NCI-H2227 treated with DMSO at 0.1 percent for 48 hours (cell line): ENCODE measurements at places on chromosomes 3 and 15.

GRCh38 chr15:47908950-47909670 lies 191.8 kb downstream of the SEMA6D start:
- no peak for DNase-seq

DNA sequence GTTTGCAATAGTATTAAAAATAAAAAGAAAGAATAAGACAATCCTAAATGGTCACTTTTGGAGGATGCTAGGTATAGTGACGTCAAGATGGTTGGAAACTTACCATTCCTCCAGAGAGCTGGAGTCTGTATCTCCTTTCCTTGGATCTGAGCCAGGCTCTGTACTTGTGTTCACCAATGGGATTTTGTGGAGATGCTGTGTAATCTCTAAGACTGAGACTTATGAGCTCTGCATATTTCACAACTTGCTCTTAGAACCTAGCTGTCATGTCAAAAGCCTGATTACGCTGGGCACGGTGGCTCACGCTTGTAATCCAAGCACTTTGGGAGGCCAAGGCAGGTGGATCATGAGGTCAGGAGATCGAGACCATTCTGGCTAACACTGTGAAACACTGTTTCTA lies 126.8 kb upstream of the CLSTN2 start:
- no peak for DNase-seq

DNA sequence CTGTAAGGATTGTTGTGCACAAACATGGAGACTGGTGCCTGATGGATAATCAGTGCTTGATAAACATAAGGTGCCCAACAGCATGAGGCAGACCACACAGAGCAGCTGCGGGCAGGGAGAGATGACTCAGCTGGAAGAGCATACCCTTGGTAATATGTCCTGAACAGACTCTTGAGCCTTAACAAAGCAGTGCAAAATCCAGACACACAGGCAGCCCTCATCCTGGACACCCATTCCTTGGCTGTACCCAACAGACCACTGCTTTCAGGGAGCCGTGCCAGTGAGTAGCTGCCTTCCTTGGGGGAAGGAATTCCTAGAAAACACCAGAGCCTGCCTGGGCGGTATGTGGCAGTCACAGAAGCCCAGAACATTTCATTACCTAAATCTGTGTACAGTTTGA lies 156.2 kb downstream of the CLSTN2 start:
- no peak for DNase-seq

DNA sequence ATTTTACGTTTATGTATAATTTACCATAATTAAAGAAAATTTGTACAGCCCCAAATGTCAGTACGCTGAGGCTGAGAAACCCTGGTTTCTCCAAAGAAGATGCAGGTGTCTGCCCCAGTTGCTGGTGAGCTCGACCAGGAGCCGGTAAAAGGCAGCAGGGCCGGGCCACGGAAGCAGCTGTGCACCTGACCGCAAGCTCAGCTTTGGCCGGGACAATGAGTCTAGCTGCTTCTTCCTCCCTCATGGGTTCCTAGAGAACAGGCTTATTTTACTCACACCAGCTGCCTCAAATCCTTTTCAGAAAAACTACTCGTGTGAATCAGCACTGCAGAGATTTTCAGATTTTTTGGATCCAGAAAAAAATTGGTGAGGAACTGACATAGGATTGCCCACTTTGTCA lies 18.0 kb upstream of the ZXDC start:
- no peak for DNase-seq

DNA sequence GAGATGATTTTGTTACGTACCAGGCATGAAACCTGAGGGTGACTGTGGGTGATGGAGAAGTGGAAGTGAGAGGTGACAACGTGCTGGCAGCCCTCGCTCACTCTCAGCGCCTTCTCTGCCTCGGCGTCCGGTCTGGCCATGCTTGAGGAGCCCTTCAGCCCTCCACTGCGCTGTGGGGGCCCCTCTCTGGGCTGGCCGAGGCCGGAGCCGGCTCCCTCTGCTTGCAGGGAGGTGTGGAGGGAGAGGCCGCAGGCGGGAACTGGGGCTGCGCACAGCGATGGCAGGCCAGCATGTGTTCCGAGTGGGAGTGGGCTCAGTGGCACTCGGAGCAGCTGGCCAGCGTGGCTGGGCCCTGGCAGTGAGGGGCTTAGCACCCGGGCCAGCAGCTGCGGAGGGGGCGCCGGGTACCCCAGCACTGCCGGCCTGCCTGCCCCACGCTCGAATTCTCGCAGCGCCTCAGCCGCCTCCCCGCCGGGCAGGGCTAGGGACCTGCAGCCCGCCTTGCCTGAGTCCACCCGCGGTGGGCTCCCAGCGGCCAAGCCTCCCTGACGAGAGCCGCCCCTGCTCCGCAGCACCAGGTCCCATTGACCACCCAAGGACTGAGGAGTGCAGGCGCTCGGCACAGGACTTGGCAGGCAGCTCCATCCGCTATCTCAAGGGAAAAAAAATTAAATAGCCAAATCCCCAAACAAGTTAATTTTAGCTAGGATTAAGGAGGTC lies 29.7 kb upstream of the MYRIP start:
- DNase-seq: no peak

DNA sequence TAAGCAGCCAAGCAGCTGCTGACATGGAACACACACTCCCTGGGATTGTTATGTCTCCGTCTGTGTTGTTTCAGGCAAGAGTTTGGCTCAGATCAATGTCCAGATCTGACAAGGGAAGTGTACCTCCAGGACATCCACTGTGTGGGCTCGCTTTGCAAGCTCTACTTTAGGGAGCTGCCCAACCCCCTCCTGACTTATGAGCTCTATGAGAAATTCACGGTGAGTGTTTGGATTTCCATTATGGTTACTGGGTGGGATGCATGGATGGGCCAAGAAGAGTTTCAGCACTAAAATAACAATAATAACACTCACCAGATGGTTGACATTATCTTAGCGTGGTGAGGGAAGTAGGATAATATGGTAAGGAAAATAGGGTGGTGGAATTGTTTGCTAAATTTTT lies 74.1 kb downstream of the ARHGAP31 start:
- no peak for DNase-seq

DNA sequence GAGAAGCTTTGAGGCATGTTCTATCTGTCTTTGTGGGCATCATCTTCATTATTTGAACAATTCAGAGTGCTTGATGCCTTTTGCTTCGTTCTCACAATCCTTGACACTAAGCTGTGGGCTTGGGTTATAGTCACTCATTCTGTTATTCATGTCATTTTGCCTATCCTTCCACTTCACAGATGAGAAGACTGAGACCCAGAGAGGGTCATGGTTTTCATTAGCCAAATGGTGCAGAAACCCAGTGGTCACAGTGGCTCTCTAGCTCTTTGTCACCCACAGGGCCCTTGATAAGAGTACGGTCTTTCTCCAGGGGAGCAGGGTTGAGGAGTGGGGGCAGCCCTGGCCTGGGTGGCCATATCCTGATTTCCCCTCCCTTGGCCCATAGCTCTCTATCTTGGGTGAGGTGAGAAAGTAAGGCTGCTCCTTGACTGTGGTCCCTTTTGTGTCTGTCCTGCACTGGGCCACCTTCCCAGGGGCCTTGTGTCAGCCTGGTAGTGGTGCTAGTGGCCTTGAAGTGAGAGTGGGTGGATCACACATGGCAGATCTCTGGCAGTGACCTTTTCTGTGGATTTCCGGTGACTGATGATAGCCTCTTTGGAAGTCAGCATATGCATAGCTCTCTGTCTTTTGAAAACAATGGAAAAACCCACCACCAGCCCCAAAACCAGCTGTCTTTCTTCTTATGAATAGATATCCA lies 130.1 kb downstream of the IGF1R start:
- DNase-seq: no peak

DNA sequence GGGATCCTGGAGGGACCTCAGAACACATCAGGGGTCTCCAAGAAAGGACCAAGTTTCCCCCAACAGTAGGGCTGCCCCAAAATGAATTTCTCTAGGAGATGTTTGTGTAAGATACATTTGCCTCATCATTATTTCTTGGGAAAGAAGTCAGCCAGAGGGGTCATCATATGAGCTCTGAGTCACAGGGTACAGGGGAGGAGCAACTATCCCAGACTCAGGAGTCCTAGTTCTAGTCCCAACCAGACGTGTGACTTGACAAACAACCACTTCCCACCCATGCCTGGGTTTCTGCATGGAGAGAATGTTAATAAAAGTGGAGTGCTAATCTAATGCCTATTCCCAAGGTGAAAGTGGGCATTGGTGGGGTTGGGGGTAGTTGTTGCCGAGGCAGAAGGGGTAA lies 144.1 kb downstream of the ALDH1A2 start:
- DNase-seq: no peak

GRCh38 chr3:100081986-100082692 lies 32.2 kb downstream of the FILIP1L start:
- no peak for DNase-seq

- no peak for DNase-seq
Observed at GRCh38 chr3:83224101-83224868, 1462.8 kb upstream of the GBE1 start.

DNA sequence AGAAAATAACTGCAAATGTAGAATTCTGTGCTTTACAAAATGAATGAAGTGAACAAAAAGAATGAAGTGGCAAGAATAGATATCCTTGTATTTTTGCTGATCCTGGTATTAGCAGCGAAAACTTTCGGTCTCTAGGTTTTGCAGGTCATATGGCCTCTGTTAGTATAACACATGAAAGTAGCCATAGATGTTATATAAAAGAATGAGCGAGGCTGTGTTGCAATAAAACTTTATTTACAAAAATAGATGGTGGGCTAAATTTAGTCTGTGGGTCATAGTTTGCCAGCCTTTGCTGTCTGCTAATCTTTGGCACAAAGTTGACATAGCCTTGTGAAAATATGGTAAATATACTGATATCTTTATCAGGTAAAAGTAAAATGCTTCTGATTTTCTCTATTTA lies 35.2 kb downstream of the SEC22A start:
- DNase-seq: no peak

DNA sequence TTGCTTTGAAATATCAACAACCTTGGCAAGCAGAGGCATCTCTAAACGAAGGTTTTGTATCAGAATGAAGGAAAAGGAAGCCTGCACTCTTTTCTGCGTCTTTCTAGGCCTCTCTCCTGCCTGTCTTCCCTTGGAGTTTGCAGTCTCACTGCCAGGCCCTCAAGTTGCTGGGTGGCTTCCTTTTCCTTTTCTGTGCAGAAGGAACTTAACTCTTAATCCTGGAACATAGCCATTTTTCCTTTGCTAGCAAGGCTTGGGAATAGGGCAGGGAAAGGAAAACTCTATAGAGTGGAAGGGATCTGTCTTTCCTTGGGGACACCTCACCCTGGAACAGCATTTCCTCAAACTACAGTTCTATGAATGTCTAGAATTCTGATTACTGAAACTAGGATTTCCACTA lies 32.8 kb downstream of the TLNRD1 start:
- DNase-seq: no peak

- peak; percentile 19 for DNase-seq
Observed at GRCh38 chr15:25437777-25438600, 835 bp downstream of the UBE3A start.

- DNase-seq: no peak
Observed at GRCh38 chr3:46996689-46997452, 17.4 kb downstream of the NBEAL2 start.

- no peak for DNase-seq
Observed at GRCh38 chr15:75063338-75063737, 39.9 kb downstream of the PPCDC start.

DNA sequence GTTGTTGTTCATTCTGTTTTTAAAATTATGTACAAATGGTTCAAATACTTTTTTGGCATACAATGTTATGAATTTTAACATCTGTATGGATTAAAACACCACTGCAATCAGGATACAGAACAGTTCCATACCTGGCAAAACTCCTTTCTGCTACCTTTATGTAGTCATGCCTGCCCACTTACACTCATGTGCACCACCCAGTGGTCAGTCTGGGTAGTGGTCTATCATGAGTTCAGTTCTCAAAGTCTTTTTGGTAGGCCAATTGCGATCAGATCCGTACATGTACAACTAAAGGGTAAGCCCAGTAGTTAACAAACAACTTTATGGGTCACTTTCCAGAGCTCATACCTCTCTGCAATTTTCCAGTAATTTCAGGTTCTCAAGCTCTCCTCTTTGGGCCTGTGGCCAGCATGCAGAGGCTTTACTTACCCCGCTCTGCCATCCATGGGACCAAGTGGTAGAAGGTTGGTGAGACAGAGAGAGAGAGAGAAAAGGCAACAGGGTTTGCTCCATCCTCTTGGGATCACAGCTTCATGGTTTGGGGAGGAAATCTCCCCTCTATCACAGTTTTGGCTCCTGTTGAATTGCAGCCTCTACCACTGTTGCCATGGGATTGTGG lies 63.9 kb upstream of the FAM98B start:
- DNase-seq: peak; percentile 3

DNA sequence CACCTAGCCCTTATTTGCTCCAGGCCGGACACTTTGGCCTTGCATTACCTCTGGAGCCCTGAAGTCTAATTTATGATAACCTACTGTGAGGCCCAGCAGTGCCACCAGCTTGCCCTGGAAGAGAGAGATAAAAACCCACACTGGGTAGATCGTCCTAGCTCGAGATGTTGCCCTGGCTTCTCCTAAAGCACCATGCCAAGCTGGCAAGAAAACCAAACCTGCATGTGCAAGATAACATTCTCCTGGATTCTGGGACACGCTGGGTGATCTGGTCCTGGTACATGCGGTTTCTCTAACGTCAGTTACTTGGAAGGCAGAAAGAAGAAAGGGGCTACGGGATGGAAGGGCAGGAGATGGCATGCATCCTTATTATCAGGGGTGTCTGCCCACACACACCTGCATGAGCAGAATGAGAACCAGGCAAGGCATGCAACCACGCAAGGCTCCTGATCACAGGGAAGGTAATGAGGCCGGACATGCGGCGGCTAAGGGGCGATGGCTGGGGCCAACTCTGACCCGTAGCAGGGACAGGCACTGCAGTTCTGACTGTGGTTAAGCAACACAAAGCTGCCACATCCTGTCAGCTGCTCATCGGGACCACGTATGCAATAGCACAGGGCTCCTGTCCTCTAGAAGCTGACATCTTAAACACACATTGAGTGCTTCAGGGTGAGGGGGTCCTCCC lies 73.0 kb downstream of the OXNAD1 start:
- DNase-seq: no peak

DNA sequence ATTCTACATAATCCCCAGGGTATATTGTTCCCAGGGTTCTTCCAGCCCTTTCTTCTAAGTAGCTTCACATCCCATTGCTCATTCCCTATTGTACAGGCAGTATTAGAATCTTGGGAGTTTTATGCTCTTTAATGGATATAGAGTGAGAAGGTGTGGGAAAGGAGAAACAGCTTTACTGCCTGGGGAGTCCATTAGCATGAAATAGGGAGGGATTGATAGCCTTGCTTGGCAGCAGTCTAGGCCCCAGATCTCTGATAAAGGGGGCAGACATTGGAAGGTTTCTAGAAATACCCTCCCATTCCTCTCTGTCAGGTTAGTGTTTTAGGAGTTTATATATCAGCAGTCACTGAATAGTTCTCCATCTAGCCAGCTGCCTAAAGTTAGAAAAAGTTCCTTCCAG lies 334.3 kb downstream of the UNC13C start:
- DNase-seq: no peak

GRCh38 chr3:133662278-133662651 lies 524 bp upstream of the TOPBP1 start:
- DNase-seq: peak; percentile 18

GRCh38 chr3:146138902-146139301 lies 22.1 kb downstream of the PLOD2 start:
- no peak for DNase-seq

GRCh38 chr15:87816811-87817210 lies 439.7 kb downstream of the NTRK3 start:
- no peak for DNase-seq

GRCh38 chr3:157906627-157907026 lies 199.6 kb downstream of the SHOX2 start:
- DNase-seq: no peak

- DNase-seq: no peak
Observed at GRCh38 chr15:57662802-57663201, 43.7 kb upstream of the POLR2M start.
